Muscle of arm (tissue), 14 donors: ENCODE measurements at places on chromosomes 5 and 9.
A peak's percentile ranks its signal among the peaks of the same experiment; 100 is the strongest.

DNA sequence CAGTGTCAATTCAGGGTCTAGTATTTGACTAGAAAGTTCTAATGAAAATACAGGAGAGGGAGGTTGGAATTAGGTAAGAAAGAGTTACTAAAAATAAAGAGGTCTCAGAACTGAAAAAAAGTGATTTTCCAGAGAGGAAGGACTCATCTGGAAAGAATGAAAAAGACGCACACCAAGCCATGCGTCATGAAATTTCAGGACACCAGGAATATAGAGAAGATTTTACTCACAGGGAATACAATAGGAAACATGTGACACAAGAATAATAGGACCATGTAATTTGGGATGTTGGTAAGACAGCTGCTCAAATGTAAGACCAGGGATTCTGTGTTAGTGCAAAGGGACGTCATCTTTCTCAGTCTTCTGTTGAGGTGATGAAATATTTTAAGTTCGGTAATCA lies 224.7 kb downstream of the GDNF start:
- peak; percentile 43 for DNase-seq

DNA sequence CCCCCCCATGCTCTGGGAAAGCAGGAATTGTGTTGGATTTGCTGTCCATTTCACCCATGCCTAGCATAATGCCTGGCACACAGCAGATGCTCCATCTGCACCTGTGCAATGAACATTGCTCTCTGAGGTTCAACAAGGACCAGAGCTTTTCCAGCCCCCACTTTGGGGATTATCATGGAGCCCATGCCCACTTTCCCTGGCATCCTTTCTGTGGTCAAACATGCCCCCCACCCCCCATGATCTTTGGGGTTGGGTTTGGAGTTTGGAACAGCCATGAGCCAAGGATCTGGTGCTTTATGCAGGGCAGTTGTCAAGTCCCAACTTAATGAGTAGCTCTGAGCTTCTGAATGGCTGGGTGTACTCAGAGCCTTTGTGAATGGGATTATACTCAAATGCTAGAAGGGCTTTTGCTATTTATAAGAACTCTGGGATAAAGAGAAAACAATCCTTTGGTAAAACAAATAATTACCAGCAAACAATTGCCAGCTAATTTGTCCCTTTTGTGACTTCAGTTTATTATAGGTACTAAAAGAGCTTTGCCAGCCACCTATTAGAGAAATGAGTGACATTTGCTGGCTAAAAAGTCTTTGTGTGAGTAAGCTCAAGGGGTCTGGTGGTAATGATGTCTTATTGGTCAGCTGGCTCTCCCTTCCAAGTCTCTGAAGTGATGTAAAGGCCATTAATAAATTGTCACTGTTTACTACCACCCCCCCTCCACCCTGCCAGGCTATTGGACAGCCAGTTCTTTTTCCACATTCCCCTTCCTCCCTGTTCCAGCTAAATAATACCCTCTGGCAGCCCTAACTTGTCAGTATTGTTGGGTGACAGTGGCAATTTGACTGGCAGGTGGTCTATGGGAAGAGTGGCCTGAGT lies 182.3 kb downstream of the MACROH2A1 start:
- no peak for DNase-seq

- no peak for DNase-seq
These were observed 83.3 kb downstream of the AOPEP start for GRCh38 chr9:94809778-94810177.

GRCh38 chr5:68149189-68149588 lies 66.4 kb upstream of the PIK3R1 start:
- DNase-seq, result no peak

- no peak for DNase-seq
These were observed 98.3 kb upstream of the FBN2 start for GRCh38 chr5:128636361-128636760.

DNA sequence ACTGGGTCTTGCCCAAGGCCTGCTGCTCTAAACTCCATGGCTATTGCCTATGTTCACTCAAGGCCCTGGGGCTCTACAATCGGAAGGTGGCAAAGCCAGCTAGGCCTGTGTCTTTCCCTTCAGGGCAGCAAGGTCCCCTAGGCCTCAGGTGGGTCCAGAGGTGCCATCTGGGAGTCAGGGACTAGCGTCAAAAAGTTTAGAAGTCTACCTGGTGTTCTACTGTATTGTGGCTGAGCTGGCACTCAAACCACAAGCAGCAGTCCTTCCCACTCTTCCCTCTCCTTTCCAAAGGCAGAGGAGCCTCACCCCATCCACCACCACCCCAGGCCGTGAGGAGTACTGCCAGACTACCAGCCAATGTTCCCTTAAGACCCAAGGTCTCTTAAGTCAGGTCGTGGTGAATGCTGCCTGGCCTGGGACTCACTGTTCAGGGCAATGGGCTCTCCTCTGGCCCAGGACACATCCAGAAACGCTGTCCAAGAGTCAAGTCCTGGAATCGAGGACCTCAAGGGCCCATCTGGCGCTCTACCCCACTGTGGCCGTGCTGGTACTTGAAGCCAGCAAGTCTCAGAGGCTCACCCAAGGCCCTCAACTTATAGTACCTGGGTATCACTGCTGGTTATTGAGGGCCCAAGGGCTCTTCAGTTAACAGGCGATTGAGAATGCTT lies 13.0 kb upstream of the SARDH start:
- DNase-seq, result no peak

GRCh38 chr5:14223372-14223771 lies 80.2 kb downstream of the TRIO start:
- no peak for DNase-seq

DNA sequence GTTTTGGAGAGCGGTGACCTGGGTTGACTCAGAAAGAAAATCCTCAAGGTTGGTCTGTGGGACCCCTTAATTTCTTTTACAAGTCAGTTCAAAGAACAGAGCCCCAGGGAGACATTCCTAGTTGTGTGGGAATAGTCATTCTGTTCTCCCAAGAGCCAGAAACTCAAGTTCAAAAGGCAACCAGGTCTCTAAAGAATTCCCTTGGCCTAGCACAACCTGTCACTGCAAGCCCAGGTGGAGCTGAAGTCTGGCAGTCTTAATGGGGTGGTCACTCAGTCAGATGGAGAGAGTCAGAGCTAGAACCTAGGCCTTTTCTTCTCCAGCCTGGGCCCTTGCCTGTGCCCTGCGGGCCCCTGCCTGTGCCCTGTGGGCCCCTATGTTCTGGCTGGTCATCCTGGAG lies 37.5 kb upstream of the CDKN2AIPNL start:
- no peak for DNase-seq

- DNase-seq, result no peak
These were observed 49.2 kb downstream of the STX17 start for GRCh38 chr9:99955606-99956005.

GRCh38 chr5:33441241-33442177 lies 744 bp downstream of the TARS1 start:
- DNase-seq, result peak; percentile 42

DNA sequence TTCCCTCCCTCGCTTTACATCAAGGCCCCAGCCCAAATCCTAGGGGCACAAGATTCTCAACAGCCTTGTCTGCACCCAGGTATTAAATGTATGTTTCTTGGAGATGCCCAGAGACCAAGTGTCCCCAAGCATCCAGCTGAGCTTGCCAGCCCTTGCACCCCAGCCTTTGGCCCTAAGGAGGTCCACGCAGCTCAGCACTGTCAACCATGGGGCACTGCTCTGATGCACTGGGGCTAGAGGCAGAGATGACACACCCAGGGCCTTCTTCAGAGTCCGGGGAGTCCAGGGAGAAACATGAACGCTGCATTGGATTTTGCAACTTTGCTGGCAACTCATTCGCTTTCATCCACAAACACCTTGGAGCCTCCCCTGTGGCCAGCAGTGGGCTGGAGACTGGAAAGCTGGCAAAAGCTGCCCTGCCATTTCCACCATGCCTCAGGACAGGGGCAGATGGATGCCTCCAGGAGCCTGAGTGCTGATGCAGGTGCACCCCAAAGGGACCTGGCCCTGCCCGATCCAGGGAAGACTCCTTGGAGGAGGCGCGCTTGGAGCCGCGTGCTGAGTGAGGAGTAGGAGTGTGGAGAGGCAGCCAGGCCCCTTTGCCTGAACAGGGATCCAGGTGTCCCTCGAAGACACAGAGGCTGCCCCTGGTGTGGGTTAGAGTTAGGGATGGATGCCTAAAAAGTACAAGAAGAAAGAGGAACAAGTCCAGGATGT lies 19.3 kb downstream of the PAEP start:
- no peak for DNase-seq

DNA sequence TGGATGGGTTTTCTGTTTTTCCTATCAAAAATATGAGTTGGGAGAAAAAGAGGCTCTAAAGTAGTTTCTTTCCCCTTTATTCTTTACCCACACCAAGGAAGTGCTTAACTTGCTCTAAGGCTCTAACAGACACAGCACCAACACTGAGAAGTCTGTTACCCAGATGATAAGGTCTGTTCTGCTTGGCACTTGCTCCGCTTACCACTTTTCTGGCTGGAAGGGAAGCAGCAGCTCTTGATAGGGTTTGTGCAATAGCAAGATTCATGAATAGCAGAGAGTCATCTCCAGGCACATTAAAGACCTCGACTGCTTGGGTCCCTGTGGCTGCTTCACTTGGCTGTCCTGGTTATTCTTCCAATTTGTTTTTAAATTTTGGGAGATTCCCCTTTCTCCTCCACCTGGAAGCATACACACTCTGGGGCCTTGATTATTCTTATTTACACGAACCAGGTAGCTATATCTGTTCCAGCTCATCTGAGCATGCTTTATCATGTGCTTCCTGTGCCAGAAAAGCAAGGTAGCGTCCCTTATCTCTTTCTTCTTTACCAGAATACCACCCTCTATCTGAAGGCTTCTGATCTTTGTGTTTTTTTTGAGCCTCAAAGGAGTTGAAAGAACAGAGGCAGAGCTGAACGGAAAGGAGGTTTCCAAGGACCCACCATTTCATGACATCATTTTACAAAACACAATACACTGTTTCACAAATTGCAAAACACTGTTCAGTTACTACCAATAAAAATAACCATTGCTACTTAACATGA lies 24.8 kb downstream of the PPP3R2 start:
- no peak for DNase-seq

DNA sequence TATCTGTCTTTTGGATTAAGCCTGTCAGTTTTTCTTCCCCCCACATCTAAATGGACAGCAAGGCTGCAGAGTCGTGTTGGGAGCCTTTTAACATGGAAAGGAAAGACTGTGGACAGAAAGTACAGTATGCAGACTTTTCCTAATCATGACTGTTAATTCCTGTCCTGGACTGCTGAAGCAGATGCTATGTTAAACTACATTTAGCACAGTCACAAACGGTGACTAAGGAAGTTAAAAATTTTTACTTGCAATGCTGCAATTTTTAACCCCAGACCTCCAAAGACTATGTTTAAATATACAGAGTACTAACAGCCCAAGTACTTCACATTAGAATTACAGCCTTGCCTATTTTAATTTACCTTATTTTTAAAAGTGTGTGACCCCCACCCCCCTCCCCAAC lies 51.8 kb downstream of the ELAVL2 start:
- no peak for DNase-seq

DNA sequence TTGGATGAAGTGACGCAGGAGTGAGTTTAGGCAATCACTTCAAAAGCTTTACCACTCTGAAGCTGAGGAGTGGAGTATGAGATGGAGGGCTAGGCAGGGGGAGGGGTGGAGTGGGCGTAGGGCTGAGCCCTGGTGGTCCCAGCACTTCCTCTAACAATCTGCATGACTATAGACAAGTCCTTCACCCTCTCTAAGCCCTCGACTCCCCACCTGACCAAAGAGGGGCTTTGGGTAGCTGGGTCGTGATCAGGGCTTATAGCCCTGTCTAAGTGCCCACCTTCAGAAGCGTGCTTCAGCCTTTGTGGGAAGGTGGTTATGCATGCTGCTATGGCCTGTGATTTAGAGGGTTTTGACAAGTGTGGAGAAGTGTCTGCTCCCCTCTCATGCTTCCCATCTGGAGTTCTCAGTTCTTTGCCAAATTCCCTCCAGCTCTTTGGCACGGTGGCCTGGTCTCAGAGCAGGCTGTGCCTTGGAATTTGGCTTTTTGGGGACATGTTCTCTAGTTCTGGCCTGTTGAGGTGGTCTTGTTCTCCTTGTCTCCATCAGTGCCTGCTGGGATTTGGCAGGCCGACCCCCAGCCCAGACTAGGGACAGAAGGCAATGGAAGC lies 53.0 kb downstream of the ACTBL2 start:
- no peak for DNase-seq
